Hair follicular keratinocyte (primary cell): ENCODE measurements at places on chromosomes 5 and 9. TPM values are rescaled to one million over a fixed set of nuclear protein-coding genes. Genes with fewer than 3 reads are reported as not detected.

Gene FBLL1
- 0.15 and 1.7 TPM in 2 replicates for total RNA-seq

Gene AHRR
- 0.72 and 0.94 TPM in 2 replicates for total RNA-seq

Gene AGTPBP1
- 11.2 and 12.7 TPM in 2 replicates for total RNA-seq

Gene PRRX2
- not detected in 2 replicates for total RNA-seq

Gene ARL14EPL
- not detected in 2 replicates for total RNA-seq

Gene CCDC180
- 0.39 and 1.8 TPM in 2 replicates for total RNA-seq

Gene HEMGN
- total RNA-seq: not detected in 2 replicates

Gene ATP10B
- total RNA-seq: 0.11 TPM in 1 of 2 replicates, not detected in the other

Gene BRD9
- 27.8 and 32.0 TPM in 2 replicates for total RNA-seq

Gene SPATA31C1
- not detected in 2 replicates for total RNA-seq

Gene HOMER1
- total RNA-seq: 6.3 and 8.2 TPM in 2 replicates

Gene C9orf152
- total RNA-seq: not detected in 2 replicates

Gene PDCD1LG2
- 10.8 and 13.5 TPM in 2 replicates for total RNA-seq

Gene ZBED3
- total RNA-seq: 0.49 and 1.6 TPM in 2 replicates

Gene MELK
- 22.6 and 45.8 TPM in 2 replicates for total RNA-seq

Gene EPB41L4A
- 1.3 and 6.8 TPM in 2 replicates for total RNA-seq

Gene CDC20B
- total RNA-seq: not detected in 2 replicates

Gene PNPLA7
- total RNA-seq: 0.11 and 0.31 TPM in 2 replicates

Gene CCNI2
- 0.16 and 0.30 TPM in 2 replicates for total RNA-seq

Gene PELO
- 18.0 and 18.3 TPM in 2 replicates for total RNA-seq

Gene ARSI
- 12.7 and 16.7 TPM in 2 replicates for total RNA-seq

Gene GAS1
- 1.5 and 3.2 TPM in 2 replicates for total RNA-seq

Gene CTSV
- total RNA-seq: 26.3 and 29.9 TPM in 2 replicates

Gene TLR4
- total RNA-seq: not detected in 2 replicates

Gene PCDHA2
- total RNA-seq: not detected in 2 replicates

Gene GABRA1
- not detected in 2 replicates for total RNA-seq

Gene SLC4A9
- not detected in 2 replicates for total RNA-seq

Gene CCL21
- total RNA-seq: 0.31 TPM in 1 of 2 replicates, not detected in the other

Gene ECSCR
- total RNA-seq: not detected in 2 replicates

Gene LHFPL2
- total RNA-seq: 11.3 and 14.4 TPM in 2 replicates

Gene PCA3
- not detected in 2 replicates for total RNA-seq

Gene TPPP
- total RNA-seq: 0.49 and 0.94 TPM in 2 replicates

Gene C5orf58
- total RNA-seq: not detected in 2 replicates

Gene TAF11L10
- not detected in 2 replicates for total RNA-seq

Gene PTGES
- 0.70 and 6.2 TPM in 2 replicates for total RNA-seq

Gene POLK
- total RNA-seq: 7.7 and 12.8 TPM in 2 replicates

Gene SPAAR
- total RNA-seq: not detected in 2 replicates

Gene ZNF608
- total RNA-seq: 0.95 and 3.5 TPM in 2 replicates

Gene ACER2
- 3.5 and 4.7 TPM in 2 replicates for total RNA-seq

Gene GABRB2
- total RNA-seq: not detected in 2 replicates

Gene PPP3R2
- total RNA-seq: not detected in 2 replicates

Gene PCDHGB1
- total RNA-seq: 0.23 and 0.38 TPM in 2 replicates

Gene PRPF4
- total RNA-seq: 26.9 and 38.5 TPM in 2 replicates

Gene IRX2
- total RNA-seq: 32.3 and 41.1 TPM in 2 replicates

Gene GPR107
- 15.7 and 20.2 TPM in 2 replicates for total RNA-seq

Gene PPIP5K2
- total RNA-seq: 19.0 and 23.8 TPM in 2 replicates

Gene LCN1
- total RNA-seq: not detected in 2 replicates

Gene ORM1
- total RNA-seq: not detected in 2 replicates
